ENCODE measurements at places on chromosomes 13 and 19. TPM values are rescaled to one million over a fixed set of nuclear protein-coding genes. Genes with fewer than 3 reads are reported as not detected.

GRCh38 chr13:92150606-92151005 lies 752.2 kb downstream of the GPC5 start:
- DNase-seq, result no peak
- H3K27ac ChIP-seq, result no peak overlapping the region
- H3K27me3 ChIP-seq, result no peaks in the 10 kb centered on the region
- no peaks in the 10 kb centered on the region for H3K4me1 ChIP-seq
- H3K36me3 ChIP-seq, result no peaks in the 10 kb centered on the region

The OLFM2 gene
- 17.9 TPM for total RNA-seq

GRCh38 chr13:19781526-19781925 lies 1.2 kb downstream of the PSPC1 start:
- peak overlapping the region; percentile 95 for H3K4me3 ChIP-seq
- DNase-seq, result no peak
- peak overlapping the region; percentile 98 for H3K27ac ChIP-seq
- peaks cover 6% of the 10 kb centered on the region for H3K4me1 ChIP-seq
- no peaks in the 10 kb centered on the region for H3K27me3 ChIP-seq

The DZIP1 gene
- total RNA-seq, result 0.17 TPM

DNA sequence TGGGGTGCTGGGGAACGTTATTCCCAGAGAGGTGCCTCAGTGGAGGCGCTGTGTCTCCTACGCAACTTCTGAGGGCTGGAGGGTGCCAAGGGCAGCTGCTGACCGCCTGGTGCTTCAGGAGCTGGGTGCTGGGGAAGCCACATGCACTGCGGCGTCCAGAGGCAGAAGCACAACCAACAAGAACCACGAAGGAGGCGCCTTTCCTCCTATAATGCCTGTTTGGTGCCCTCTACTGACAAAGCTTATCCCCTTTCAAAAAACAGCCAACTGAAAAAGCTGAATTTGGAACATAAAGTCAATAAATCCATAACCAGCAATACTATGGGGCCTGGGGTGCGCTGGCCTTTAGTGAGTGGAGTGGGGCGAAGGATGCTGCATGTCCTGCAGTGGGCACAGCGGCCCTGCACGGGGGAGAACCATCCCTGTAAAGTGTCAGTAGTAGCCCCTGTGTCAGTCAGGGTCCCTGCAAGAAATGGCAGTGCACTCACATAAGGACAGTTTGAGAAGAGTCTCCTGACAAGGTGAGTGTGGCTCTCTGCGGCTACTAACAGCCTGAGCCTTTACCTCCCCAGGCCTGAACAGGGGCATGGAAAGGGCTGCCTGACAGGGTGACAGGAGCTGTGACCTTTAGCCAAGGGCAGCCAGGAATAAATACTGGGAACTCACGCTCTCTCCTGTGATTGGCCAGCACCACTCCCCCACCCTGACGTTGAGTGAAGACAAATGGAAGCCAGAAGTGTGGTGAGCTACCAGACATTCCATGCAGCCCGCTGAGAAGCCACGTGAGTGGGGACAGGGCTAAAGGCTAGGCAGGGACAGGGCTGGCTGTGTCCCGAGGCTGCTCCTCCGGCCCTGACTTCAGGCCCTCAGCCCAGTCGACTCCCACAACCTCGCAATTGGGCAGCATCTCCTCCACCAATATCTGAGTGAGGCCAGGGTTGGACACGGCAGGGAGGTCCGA lies 4.5 kb upstream of the B3GNT8 start:
- H3K4me3 ChIP-seq, result no peak overlapping the region
- H3K27me3 ChIP-seq, result no peaks in the 10 kb centered on the region
- H3K27ac ChIP-seq, result peak overlapping the region; percentile 2
- H3K36me3 ChIP-seq, result peaks cover 10% of the 10 kb centered on the region
- no peak for DNase-seq
- H3K4me1 ChIP-seq, result peaks cover 22% of the 10 kb centered on the region

- H3K27ac ChIP-seq, result no peak overlapping the region
- no peaks in the 10 kb centered on the region for H3K4me1 ChIP-seq
- DNase-seq, result no peak
- no peaks in the 10 kb centered on the region for H3K27me3 ChIP-seq
Observed at GRCh38 chr13:53844473-53845146, 816.0 kb downstream of the OLFM4 start.

GRCh38 chr19:50311723-50312635 lies 17.2 kb downstream of the KCNC3 start:
- no peaks in the 10 kb centered on the region for H3K36me3 ChIP-seq
- DNase-seq, result no peak
- H3K4me3 ChIP-seq, result no peak overlapping the region
- no peak overlapping the region for H3K27ac ChIP-seq

The COX6B2 gene
- 0.55 TPM for total RNA-seq

GRCh38 chr19:9054765-9055164 lies 32.1 kb upstream of the OR1M1 start:
- H3K4me3 ChIP-seq, result no peak overlapping the region
- no peaks in the 10 kb centered on the region for H3K27me3 ChIP-seq
- H3K27ac ChIP-seq, result no peak overlapping the region

GRCh38 chr19:2639999-2640398 lies 62.5 kb downstream of the GNG7 start:
- H3K36me3 ChIP-seq, result no peaks in the 10 kb centered on the region
- peaks cover 19% of the 10 kb centered on the region for H3K27me3 ChIP-seq
- H3K4me3 ChIP-seq, result no peak overlapping the region
- no peak for DNase-seq
- no peak overlapping the region for H3K27ac ChIP-seq

DNA sequence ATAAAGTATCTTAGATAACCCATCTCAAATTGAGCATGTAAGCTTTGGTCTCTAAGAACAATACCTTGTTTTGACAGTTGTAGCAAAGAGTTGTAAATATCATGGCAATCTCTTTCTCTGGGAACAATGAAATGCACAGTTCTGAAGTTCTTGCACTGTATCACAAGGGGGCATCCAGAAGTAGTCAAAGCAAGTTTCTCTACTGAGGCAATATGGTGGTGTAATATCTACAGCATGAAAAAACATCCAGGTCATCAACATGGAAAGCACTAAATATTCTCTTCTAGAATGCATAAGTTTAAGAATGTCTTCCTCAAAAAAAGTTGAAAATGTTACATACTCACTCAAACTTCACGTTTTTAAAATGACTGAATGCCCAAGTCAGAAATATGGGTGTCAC lies 19.6 kb downstream of the MTMR6 start:
- no peak overlapping the region for H3K4me3 ChIP-seq
- H3K27me3 ChIP-seq, result no peaks in the 10 kb centered on the region
- H3K27ac ChIP-seq, result no peak overlapping the region
- H3K4me1 ChIP-seq, result peaks cover 6% of the 10 kb centered on the region
- no peak for DNase-seq

DNA sequence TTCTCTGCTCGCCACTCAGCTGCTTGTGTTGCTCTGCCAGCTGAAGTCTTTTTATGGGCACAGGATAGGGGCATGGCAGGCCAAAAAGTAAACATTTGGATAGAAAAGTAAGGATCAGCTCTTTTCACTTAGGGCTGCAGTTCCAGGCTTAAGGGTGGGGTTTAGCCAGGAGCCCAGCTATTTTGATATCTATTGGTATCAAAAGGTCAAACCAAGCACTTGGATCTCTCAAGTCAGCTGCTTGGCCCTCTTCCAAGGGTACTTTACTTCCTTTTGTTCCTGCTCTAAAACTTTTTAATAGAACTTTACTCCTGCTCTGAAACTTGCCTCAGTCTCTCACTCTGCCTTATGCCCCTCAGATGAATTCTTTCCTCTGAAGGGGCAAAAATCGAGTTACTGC lies 55.7 kb upstream of the ABCC4 start:
- no peak for DNase-seq
- no peak overlapping the region for H3K4me3 ChIP-seq
- H3K36me3 ChIP-seq, result no peaks in the 10 kb centered on the region
